ENCODE measurements at places on chromosomes 11 and 22. TPM values are rescaled to one million over a fixed set of nuclear protein-coding genes. Genes with fewer than 3 reads are reported as not detected.

Gene HBB
- not detected for polyA plus RNA-seq

Gene POU2AF2
- polyA plus RNA-seq: 0.89 TPM

Gene GTSE1
- 4.1 TPM for polyA plus RNA-seq

Gene LDHA
- 746 TPM for polyA plus RNA-seq

Gene TTC36
- 3.1 TPM for polyA plus RNA-seq

Gene RASD2
- 12.7 TPM for polyA plus RNA-seq

Gene CTSF
- 1.5 TPM for polyA plus RNA-seq

Gene WNT7B
- 2.0 TPM for polyA plus RNA-seq

Gene MUC5AC
- polyA plus RNA-seq: 0.02 TPM

Gene ANKRD49
- polyA plus RNA-seq: 17.9 TPM

Gene ACTN3
- 0.09 TPM for polyA plus RNA-seq

Gene CASP5
- 0.92 TPM for polyA plus RNA-seq

Gene VPREB3
- polyA plus RNA-seq: not detected

Gene POU2AF1
- polyA plus RNA-seq: not detected

Gene VSIG10L2
- polyA plus RNA-seq: 0.04 TPM

Gene TSPAN32
- 4.8 TPM for polyA plus RNA-seq

Gene RIN1
- 9.5 TPM for polyA plus RNA-seq

Gene REXO2
- 187 TPM for polyA plus RNA-seq

Gene OR10S1
- polyA plus RNA-seq: not detected

Gene KCNE3
- polyA plus RNA-seq: 9.6 TPM

Gene TSPAN4
- polyA plus RNA-seq: 148 TPM

Gene ANO1
- 6.2 TPM for polyA plus RNA-seq

Gene LRRC75B
- polyA plus RNA-seq: 34.5 TPM

Gene MS4A3
- polyA plus RNA-seq: not detected

Gene PNPLA3
- 17.3 TPM for polyA plus RNA-seq

Gene FGF4
- not detected for polyA plus RNA-seq

Gene PGA3
- 0.39 TPM for polyA plus RNA-seq

Gene SMC1B
- polyA plus RNA-seq: 0.10 TPM

Gene TRIM48
- not detected for polyA plus RNA-seq

Gene BIRC3
- polyA plus RNA-seq: 11.5 TPM

Gene OR5AR1
- not detected for polyA plus RNA-seq

Gene TSPAN18
- polyA plus RNA-seq: 21.5 TPM

All from hepatocyte (in vitro differentiated cells).